ENCODE measurements at places on chromosomes 7 and 10.

GRCh38 chr7:16271990-16272665, 149.2 kb downstream of the CRPPA start:
- DNase-seq = no peak

DNA sequence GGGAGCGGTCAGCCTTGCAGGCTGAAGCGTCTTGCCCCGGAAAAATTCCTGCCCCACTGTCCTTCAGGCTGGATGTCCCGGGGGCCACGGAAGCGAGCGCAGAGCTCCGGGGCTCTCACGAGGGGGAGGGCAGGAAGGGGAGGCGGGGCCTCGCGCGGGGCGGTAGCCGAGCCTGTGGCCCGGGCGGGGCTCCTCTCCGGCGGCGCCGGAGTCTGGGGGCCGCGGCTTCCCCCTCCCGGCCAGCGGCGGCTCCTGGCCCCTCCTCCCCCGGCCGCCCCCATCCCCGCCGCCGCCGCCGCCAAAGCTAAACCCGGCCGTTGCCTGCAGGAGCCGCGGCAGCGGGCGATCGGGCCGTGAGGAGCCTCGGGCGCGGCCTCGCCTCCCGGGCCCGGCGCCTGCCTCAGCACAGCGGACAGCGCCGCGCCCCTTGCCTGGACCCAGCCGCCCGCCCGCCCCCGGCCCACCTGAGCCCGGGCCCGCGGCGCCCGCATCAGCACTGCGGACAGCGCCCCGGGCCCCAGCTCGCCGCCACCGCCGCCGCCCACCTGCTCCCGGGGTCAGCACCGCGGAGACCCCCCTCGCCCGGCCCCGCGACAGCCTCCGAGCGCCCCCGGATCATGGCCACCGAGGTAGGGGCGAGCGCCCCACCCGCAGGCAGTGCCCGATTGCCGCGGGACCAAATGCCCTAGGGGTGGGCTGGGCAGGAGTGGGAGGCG, at the start of gene GOLGA7B:
GOLGA7B (plus strand) TSS at position 157 of the 716 bp plus-strand sequence; CDS start at position 618, 461 bp downstream.
- peak; percentile 62 for DNase-seq

GRCh38 chr7:36736899-36737211, 12.6 kb upstream of the AOAH start:
- DNase-seq = no peak

DNA sequence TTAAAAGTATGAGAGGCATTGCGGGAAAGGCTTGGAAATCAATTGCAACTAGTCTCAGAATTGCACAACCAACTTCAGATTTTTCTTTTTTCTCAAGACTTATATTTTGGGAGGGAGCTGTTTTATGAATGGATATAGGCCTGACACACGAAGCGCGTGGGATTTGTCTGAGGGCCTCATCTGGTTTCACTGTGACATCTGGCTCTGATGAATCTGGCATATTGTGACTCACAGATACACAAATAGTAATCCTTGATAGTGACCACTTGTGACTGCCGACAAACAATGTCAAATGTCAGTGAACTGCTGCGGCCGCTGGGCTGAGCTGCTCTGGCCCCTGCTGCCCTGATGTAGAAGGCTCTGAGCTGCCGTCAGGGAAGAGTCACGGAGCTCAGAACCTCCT, 655.1 kb downstream of the INHBA start:
- DNase-seq = no peak

GRCh38 chr10:70295321-70295720, 11.5 kb upstream of the NPFFR1 start:
- no peak for DNase-seq

DNA sequence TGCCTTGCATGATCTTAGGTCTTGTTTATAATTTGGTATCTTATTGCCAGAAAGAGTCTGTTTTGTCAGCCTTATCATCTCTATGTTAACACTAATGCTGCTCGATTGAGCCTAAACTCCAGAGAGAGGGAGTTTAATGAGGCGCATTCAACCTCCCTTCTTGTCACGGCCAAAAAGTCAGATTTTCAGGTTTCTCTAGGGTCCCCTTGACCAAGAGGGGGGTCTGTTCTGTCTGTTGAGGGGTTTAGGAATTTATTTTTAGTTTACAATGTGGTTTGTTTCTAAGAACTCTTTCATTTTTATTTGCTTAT, 285.7 kb upstream of the VWC2 start:
- DNase-seq = no peak

- no peak for DNase-seq
Measured at GRCh38 chr7:107138696-107139420, 29.9 kb upstream of the HBP1 start.

DNA sequence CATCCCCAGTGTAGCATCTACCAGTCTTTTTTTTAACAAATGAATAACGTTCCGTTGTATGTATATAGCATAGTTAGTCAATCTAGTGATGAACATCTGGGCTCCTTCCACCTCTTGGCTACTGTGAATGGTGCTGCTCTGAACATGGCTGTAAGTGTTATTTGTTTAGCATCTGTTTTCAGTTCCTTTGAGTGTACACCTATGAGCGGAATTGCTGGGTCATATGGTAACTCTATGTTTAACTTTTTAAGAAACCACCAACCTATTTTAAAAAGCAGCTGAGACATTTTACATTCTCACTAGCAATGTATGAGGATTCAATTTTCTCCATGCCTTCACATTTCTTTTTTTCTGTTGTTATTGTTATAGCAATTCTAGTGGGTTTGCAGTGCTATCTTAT, 178.2 kb downstream of the DNAJC1 start:
- DNase-seq = no peak

DNA sequence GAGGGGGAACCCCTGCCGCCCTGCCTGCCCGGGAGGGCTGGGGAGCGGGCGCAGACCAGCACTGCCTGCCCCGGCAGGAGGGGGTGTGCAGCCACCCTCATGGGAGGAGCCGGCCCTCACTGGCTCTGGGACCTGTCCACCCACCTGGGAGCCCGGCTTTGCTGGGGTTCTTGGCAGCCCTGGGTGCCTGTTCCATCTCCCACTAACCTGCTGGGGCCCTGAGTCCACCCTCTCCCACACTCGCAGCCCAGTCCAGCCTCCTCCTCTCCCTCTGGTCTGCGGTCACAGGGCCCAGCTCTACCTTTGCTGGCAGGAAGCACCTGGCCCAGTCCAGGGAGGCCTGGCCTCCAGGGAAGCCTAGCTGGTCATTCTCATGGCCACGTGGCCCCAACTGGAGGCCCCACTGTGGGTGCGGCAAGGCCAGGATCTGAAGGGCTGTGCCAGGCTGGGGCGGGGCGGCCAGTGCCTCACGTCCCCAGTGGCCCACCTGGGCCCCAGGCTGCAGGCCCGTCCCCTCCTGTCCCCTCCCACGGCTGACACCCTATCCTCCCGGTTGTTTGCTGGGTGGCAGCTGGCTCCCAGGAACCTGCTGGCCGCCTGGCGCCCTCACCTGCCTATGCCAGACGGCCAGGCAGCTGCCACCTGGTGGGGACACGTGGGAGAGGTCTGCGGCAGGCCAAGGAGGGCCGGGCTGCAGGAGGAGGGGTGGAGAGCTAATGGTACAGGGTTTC, at the start of gene TMEM184A:
TMEM184A (minus strand) TSS at position 393 of the 731 bp plus-strand sequence. CDS start 721 bp downstream, outside the sequence.
- peak; percentile 72 for DNase-seq

- DNase-seq = no peak
Measured at GRCh38 chr7:50418526-50419290, 31.4 kb downstream of the FIGNL1 start.

- DNase-seq = no peak
Measured at GRCh38 chr10:33327751-33328150, 6.7 kb downstream of the NRP1 start.

GRCh38 chr10:117936141-117936540, 110.6 kb downstream of the RAB11FIP2 start:
- no peak for DNase-seq

DNA sequence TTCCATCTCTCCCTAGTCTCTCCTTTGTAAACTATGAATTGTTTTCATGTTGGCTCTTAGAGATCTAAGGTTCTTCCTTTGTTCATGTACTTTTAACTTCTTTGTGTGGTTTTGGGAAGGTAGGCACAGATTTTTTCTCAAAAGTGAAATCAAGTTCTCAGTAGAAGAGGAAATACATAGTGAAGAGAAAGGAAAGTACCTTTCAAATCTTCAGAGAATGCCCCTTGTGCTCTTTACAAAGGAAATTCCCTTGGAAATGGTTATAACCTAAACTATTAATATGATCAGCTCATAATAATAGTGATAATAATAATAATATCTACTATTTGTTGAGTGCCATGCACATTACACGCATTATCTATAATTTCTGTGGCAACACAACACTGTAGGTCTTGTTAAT, 318.5 kb downstream of the PRPF18 start:
- DNase-seq = no peak
